Amniotic epithelial cell (primary cell): ENCODE measurements at places on chromosomes 7 and 10.
A peak's percentile ranks its signal among the peaks of the same experiment; 100 is the strongest.

DNA sequence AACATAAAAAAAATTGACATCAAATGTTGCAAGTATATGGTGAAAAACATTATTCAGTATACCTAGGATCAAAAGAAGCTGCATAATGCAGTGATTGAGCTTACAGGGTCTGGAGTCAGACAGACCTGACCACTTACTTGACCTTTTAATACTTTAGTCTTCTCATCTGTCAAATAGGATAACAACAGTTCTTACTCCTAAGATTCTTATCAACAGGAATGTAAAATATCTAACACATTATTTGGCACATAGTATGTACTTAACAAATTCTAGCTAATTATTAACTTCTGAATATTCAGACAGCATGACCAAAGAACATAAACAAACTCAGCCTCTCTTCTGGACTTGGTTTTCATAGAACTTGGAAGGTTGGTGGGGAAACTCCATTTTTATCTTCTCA is 45.6 kb upstream of the PIP4K2A start:
- DNase-seq: no peak

DNA sequence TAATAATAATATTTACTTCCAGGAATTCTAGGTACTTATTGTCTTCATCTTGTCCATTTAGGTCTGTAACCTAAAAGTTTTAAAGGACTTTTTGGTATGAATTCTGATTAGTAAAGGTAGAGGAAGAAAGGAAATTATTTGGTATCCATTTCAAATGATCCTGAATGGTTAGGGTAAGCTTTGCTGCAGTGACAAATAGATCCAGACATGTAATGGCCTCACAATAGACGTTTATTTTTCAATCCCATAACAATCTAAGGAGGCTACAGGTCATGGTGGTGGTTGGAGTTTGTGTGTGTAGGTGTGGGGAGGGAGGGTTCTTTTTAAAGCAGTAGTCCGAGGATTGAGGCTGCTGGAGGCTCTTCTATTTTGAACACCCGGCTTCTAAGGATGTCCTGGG is 5.3 kb downstream of the FBH1 start:
- DNase-seq: no peak

DNA sequence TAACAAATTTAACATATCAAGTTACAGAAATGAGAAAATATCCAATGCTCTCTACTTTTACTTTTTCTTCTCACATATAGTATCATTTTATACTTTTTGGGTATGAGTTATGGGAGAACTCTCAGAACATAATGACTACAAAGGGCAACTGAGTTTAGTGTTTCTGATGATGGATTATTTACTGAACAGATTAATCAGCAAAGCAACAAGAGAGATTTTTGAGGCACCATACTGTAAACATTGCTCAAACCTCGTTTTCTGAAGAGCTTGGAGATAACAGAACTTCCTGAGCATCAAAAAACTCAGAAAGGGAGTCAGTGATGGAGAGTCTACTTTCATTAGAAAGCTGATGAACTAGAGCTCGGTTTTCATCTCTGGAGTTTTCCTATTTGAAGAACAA is 84.8 kb upstream of the GSDME start:
- DNase-seq: peak; percentile 41

DNA sequence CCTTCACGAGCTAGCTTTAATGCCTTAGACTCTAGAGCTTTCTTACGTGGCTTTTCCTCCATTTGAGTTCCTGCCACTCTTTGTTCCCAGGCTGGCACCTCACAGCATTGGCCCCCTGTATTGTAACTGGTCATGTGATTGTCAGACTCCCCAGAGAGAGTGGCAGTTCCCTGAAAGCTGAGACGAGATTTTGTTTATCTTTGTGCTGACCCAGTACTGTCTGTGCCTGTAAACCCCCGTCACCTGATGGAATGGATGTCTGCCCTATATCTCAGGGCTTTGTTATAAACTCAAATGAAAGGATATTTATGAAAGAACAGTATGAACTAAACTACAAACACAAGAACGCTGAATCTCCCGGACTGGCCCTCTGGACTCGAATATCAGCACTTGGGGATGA is 13.0 kb downstream of the NOBOX start:
- DNase-seq: peak; percentile 58

DNA sequence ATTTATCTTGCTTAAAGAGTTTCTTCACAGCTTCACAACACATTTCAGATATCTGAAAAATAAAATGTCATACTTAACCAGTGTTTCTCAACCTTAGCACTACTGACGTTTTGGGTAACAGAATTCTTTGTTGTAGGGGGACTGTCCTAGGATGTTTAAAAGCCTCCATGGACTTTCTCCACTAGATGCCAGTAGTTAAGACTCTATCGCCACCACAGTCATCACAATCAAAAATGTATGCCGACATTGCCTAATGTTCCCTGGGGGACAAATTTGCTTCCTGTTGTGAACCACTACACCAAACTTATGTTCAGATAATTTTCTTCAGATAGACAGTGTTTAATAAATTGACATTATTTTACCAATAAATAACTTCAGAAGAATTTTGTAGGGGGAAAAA is 13.4 kb downstream of the NOC3L start:
- no peak for DNase-seq

DNA sequence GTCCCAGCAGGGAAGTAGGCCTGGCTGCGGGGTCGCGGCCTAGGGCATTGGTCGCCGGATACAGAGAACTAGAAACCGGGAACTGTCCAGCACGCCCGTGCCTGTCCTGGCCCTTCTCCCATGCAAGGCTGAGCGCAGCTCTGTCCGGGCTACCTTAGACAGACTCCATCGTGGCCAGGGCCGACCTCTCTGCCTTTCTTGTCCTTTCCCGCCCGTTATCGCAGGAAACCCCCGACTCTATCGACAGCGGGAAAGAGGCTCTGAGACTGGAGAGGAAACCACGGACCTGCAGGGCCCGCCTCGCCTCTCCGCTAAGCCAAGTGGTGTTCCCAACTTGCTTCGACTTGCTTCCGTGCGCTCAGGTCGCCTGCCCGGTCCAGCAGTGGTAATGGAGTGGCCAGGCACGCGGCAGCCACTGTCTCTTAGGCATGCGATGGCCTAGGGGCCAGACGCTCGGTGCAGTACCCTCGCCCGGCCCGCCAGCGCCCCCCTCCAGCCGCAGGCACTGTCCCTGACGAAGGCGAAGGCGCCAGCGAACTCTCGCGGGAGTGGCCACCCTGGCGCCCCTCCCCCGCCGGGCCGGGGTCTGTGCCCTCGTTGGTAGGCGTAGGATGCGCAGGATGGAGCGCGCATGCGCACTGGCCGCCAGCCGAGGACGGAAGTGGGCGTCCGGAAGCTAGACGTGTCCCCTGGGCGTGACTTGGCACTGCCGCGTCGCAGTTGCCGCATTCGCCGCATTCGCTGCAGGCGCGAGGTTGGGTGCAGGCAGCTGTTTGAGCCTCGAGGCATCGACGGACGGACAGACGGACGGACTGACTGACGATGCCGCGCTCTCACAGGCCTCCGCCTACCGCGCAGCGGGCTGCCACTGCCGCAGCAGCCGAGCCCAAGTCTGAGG is 54.4 kb downstream of the MCMBP start:
- peak; percentile 57 for DNase-seq

GRCh38 chr10:11424456-11425295 is 186.8 kb downstream of the USP6NL start:
- peak; percentile 40 for DNase-seq

- DNase-seq: no peak
Measured at GRCh38 chr10:74207691-74208480, 56.9 kb downstream of the ADK start.

- DNase-seq: no peak
Measured at GRCh38 chr7:135731-136645, 56.4 kb upstream of the FAM20C start.

DNA sequence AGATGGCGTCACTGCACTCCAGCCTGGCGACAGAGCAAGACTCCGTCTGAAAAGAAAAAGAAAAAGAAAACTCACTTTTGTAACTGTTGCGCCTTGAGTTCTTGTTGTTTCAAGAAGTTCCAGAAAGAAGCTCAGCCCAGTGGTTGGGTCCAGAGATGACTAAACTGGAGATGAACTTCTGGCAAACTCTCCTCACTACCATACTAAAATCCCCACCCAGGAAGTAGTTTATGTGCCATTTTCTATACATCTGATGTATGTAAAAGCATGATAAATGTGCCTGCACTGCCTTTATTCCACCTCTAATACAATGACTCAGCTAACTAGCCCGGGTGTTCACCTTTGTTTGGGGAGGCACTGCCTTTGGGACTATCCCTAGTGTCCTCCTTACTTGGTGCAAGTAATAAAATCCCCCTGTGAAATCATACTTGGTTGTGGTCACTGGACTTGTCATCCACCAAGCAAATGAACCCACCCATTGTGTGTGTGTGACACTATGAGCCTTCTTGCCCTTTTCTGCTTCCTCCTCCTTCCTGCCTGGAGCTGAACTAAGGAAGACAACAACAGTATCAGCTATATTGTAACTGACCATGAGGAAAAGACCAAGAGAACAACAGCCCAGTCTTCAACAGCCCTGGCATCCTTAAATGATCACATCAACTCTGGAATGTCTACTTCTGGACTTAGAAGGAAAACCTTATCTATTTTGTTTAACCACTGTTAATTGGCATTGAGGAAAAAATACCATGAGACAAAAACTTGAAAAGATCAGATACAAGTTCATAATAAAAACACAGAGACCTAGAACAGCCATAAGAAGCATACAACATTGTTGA is 33.6 kb downstream of the JMJD1C start:
- DNase-seq: peak; percentile 57

DNA sequence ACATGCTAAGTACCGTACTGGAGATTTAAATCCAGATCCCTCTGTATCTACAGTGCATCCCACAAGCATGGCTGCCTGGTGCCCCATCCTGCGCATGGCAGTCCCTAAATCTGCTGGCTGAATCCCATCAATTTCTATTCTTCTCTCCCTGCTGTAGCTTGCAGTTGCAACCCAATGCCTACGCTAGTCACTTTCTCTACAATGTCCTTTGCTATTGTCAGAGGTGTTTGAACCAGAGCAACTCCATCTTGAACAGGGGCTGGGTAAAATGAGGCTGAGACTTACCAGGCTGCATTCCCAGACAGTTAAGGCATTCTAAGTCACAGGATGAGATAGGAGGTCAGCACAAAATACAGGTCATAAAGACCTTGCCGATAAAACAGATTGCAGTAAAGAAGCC is 461.2 kb downstream of the PLXNA4 start:
- DNase-seq: no peak

GRCh38 chr10:128850647-128851046 is 616.4 kb upstream of the MGMT start:
- DNase-seq: no peak

DNA sequence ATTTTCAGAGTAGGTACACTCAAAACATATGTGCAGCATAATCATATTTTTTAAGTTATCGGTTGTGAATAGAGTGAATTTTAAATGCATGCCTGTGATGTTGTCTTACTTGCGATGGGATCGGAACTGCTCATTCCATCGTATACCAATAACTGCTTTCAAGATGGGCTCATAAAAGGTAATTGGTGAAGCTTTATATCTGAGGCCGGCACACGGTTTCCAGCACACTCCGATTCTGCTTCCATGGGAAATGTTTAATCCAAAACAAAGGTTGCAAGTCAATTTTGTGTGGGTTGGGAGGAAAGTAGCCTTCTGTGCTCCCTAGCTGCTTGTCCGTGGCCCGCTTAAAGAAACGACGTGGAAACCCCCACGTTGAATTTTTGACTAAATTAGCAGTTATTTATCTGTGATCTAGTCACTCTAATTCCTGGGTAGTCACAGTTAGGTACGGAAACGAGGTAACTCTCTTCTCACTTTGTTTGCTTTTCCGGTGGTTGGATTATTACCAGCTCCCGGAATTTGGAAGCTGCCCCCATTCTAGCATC is 10.1 kb upstream of the CELF2 start:
- no peak for DNase-seq

DNA sequence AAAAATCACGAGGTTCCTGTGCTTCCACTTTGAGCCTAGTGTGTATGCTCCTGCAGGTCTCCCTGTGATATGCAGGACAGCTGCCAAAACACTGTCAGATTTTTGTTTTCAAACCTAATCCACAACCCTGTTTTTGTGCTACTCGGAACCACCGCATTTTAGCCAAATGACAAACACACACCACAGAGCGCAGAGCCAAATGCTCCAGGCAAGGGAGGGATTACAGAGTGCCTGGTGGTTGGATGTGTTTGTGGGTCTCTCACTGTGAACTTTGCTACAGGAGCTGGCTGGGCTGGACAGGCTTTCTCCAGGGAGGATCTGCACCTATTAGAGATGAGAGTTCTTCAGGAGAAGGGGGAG is 5.7 kb upstream of the RBM28 start:
- no peak for DNase-seq

GRCh38 chr10:856416-857157 is 74.9 kb downstream of the LARP4B start:
- DNase-seq: no peak

- no peak for DNase-seq
Measured at GRCh38 chr10:131184503-131184902, 127.0 kb downstream of the TCERG1L start.

GRCh38 chr7:47428052-47428767 is 153.7 kb downstream of the TNS3 start:
- DNase-seq: no peak

GRCh38 chr10:48517911-48518811 is 86.7 kb downstream of the ARHGAP22 start:
- no peak for DNase-seq

DNA sequence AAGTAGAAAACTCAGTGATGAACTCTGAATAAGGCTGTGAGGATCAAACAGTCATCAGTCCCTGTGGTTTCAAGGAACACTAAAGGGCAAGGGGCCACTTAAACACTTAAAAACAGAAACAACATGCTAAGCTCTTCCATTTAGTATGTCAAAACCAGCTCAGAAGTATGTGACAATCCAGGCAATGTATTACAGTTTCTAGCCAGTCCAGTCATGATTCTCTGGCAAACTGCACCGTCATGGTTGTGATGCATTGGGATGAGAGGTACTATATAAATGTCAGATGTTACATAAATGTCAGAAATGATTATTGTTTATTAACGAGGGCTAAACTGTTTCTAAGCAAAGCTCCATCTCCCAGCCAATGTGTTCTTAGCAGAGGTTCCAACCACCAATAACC is 4.7 kb upstream of the CREB5 start:
- DNase-seq: peak; percentile 79

DNA sequence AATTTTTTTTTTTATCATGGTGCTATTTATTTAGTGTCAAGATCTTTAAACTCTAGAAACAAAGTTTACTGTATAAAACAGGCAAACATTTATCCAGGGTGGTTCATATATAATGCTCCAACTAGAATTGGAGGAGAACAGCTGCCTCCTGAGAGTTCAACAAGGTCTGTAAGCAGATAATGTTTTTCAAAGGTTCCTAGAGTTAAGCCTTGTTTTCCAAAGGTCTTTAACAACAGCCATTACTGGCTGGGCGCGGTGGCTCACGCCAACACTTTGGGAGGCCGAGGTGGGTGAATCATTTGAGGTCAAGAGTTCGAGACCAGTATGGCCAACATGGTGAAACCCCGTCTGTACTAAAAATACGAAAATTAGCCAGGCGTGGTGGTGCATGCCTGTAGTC is 316.7 kb downstream of the CCDC3 start:
- no peak for DNase-seq

- DNase-seq: peak; percentile 33
Measured at GRCh38 chr7:33040803-33041516, 21.6 kb downstream of the NT5C3A start.

DNA sequence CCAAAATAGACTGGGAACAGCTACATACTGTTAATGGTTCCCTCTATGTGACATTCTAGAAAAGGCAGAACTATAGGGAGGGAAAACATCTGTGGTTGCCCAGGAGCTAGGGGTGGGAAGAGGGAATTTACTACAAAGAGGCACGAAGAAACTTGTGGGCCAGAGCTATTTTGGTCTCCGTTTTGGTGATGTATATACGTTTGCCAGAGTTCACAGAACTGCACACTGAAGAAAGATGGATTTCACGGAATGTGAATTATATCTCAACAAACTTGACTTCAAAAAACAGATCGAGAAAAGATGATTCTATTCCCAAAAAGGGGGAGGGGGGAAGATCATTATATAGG is 386 bp upstream of the AS3MT start:
- DNase-seq: no peak
